ENCODE measurements at places on chromosomes 2 and 18. TPM values are rescaled to one million over a fixed set of nuclear protein-coding genes. Genes with fewer than 3 reads are reported as not detected.
A peak's percentile ranks its signal among the peaks of the same experiment; 100 is the strongest.

DNA sequence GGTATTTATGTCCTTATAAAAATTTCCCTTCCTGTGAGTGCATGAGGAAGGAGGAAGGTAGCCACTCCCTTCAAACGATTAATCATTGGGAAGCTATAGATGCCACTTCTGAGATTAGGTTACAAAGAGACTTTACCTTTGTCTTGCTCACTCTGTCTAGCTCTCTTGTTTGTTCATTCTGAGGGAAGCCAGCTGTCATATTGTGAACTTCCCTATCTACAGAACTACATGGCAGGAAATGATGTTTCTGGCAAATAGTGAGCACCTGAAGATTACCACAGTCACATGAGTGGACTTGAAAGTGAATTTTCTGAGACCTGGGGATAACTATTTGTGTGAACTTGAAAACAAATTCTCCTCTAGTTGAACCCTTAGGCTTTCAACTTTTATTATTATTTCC lies 776.8 kb downstream of the CCDC85A start:
- DNase-seq: no peak

CNTNAP5 gene
- total RNA-seq: 2.6 TPM

GRCh38 chr2:16294791-16295190 lies 354.4 kb downstream of the MYCN start:
- no peak for DNase-seq

PTGR3 gene
- 10.6 TPM for total RNA-seq

DNA sequence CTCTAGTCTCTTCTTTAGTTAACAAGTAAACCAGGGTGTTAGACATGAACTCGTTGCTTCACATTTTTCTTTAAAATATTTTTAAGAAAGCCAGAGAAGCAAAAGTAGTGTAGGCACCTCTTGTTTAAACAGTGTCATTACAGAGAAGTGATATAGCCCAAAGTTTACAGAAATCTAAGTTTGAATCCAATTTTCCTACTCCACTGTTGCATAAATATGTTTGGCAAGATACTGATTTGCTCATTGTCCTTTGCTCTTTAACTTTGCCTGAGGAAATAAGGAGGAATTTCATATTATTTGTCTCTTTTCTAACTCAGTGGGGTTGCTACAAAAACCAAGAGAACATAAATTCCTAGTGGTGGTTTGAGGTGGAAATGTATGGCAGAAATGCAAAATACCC lies 81.1 kb downstream of the PAX3 start:
- DNase-seq: no peak

DNA sequence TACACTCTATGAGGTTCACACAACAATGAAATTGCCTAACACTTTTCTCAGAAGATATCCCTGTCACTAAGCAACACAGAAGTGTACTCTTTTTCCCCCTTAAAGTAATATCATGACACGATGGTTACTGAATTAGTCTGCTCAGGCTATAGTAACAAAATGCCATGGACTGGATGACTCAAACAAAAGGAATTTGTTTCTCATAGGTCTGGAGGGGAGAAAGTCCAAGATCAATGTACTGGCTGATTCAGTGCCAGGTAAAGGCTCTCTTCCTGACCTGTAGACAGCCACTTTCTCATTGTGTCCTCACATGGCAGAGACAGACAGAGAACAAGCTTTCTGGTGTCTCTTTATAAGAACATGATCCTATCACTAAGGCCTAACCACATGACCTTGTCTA lies 211.9 kb downstream of the RBM43 start:
- peak; percentile 31 for DNase-seq

- DNase-seq: no peak
Observed at GRCh38 chr18:49273241-49273880, 187.1 kb downstream of the DYM start.

AMMECR1L gene
- total RNA-seq: 11.6 TPM

NT5DC4 gene
- total RNA-seq: 1.2 TPM

DNA sequence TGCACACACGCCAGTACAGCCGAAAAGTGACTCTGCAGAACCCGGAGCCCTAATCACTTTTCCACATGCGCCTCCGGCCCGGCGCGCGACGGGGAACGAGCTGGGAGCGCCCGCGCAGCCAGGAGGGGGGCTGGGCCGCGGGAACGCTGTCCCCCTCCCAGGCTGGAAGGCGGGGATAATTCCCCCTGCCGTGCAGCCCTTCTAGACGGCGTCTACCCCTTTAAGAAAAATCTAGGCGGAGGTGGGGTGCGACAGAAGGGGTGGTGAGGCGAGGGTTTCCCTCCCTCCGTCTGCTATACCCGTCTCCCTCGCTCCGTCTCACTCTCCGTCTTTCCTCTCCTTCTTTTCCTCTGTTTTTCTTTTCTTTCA lies 2.4 kb downstream of the CYP26B1 start:
- no peak for DNase-seq

CD207 gene
- total RNA-seq: 0.96 TPM

DCDC2C gene
- total RNA-seq: 1.7 TPM

- DNase-seq: peak; percentile 91
Observed at GRCh38 chr2:85785027-85785822, 31.4 kb downstream of the ATOH8 start.

EFEMP1 gene
- 125 TPM for total RNA-seq

GRCh38 chr2:65608466-65608865 lies 176.1 kb upstream of the SPRED2 start:
- no peak for DNase-seq

DNA sequence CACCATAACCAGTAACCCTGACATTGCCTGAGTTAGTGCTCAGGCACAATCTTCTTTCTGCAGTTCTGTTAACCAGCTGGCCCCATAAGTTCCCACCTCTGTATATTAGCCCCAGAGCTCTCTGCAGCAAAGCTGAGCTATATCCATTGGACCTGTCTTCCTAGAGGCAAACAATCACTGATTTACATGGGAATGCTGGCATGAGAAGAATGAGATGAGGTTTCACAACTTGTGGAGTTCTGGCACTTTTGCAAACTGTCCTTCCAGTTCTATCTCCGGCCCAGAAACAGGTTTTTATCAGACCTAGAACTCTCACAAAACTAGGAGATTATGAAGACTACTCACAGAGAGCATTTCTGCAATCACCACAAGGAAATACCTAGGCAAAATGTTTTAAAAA lies 7.9 kb upstream of the CCBE1 start:
- DNase-seq: no peak

MOGAT1 gene
- total RNA-seq: not detected

KCNIP3 gene
- 12.5 TPM for total RNA-seq

- DNase-seq: no peak
Observed at GRCh38 chr2:23801396-23801795, 125.5 kb downstream of the ATAD2B start.

DNA sequence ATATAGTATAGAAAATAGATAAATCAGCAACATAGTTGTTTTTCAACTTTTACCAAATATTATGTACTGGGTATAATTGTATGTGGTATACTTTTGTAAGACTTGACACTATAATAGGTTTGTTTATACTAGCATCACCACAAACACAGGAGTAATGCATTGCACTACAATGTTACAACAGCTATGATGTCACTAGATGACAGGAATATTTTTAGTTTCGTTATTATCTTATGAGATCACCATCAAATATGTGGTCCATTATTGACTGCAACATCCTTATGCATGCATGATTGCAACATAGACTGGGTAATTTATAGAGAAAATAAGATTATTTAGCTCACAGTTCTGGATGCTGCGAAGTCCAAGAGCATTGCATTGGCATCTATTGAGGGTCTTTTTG lies 678.4 kb upstream of the ZNF804A start:
- DNase-seq: no peak

GRCh38 chr2:241008711-241009121 lies 10.3 kb downstream of the SNED1 start:
- DNase-seq: no peak

GRCh38 chr2:215110918-215111317 lies 27.5 kb downstream of the ABCA12 start:
- no peak for DNase-seq

DNA sequence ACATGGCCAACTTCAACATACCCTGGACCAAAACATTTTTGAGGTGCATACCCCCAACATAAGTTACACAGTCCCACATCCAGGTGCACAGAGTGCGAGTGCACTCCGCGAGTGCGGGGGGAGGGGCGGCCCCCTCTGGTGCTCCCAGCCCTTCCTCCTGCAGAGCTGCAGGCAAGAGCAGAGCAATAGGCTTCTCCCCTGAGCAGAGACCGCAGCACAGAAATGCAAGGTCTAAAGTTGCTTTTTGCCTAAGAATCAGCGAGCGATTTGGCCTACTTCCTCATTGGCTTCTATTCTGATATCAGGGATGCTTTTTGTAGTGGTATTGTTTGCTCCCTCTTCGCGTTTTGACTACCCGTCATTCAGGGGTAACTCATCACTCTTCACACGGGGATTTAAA lies 40.6 kb downstream of the BOLA3 start:
- DNase-seq: no peak

DNA sequence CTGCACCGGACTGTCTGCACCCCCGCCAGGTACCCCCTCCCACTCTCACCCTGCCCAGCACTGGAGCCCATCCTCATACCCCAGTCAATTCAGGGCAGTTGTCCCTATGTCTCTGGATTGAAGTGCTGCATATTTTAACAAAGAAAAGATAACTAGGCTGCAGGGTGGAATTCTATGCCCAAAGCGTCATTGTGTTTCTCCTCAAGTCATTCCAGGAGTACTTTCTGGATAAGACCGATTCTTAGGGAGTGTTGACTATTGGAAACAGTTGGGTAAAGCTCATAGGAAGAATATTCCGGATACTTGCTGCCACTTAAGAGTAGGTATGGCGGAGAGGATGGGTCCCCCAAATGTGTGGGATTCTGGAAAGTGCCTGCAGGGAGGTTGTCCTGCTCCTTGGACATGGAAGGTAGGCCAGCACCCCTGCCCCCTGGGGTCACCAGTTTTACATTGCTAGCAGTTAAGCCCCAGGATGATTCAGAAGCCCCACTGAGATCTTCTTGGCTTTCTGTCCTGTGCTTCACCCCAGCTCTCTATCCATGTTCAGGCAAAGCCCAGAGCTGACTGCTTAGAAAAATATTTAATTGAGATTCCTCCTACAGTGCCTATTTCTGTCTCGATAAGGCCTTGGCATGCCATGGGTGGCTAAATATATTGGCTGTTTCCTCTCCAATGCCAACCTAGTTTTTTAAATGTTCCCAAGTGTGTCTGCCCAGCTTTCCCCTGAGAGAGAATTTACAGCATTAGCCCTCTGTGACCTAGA lies 48.2 kb downstream of the RPL37A start:
- DNase-seq: peak; percentile 81

DNA sequence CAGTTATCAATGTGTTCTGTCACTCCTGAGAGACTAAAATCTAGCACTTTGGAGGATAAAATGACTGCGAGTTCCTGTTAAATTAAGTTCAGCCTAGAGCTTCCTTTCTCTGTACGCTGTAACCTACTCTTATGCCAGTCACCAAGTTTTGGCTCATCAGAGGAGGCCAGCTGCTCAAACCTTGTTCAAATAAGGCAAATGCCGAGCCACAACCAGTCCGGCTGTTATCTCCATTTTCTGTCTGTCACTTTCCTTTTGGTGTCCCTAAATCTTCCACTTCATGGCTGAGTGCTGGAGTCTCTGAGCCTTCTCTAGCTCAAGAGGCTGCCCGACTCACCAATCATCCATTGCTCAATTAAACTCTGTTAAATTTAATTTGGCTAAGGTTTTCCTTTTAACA lies 33.5 kb upstream of the PXDN start:
- DNase-seq: no peak

PPP1R1C gene
- 23.4 TPM for total RNA-seq

- no peak for DNase-seq
Observed at GRCh38 chr18:471716-472115, 28.8 kb downstream of the COLEC12 start.

- no peak for DNase-seq
Observed at GRCh38 chr2:180728928-180729559, 251.4 kb upstream of the UBE2E3 start.

NAT8 gene
- not detected for total RNA-seq

GRCh38 chr18:9140984-9141383 lies 4.4 kb downstream of the ANKRD12 start:
- DNase-seq: peak; percentile 14

ACKR3 gene
- total RNA-seq: 14.7 TPM

DNA sequence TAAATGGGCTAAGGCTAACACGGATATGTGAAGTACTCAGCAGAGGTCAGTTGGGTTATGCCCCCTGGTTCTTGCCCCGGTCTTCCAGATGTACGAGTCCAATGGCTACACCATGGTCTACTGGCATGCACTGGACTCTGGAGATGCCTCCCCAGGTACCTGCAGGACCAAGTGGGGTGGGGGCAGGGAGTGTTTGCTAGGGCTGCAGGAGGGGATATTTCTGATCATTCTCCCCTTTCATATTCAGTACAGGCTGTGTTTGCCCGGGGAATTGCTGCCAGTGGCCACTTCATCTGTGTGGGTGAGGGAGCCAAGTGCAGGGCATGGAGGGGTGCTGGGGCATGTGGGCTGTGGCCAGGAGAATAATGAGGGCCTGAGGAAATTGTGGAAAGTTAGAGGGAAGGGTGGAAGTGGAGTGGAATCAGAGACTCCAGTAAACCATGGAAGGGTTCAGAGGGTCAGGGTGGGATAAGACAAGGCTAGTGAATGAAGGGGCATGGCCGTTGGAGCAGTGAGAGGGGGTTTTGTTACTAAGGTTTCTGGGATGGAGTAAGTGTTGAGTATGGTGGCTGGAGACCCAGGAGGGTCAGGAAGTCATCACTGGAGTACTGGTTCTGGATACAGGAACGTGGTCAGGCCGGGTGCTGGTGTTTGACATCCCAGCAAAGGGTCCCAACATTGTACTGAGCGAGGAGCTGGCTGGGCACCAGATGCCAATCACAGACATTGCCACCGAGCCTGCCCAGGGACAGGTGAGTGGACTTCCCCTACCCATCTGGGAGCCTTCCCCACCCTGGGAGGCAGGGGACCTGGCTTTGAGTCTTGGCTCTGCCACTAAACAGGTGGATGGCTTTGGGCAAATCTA lies 1.9 kb downstream of the WDR54 start:
- no peak for DNase-seq

DNA sequence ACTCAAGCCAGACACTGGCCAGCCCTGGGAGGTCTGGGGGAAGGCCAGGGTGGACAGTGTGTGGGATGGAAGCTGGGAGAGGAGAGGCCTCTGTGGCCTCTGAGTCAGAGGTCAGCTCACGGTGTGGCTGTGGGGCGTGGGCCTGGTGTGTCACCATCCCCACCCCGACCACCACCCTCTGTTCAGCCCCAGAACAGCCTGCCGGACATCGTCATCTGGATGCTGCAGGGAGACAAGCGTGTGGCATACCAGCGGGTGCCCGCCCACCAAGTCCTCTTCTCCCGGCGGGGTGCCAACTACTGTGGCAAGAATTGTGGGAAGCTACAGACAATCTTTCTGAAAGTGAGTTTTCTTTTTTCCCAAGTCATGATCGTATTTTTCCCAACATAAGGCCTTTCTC lies 110.5 kb downstream of the DYSF start:
- no peak for DNase-seq
